Natural killer cell treated with Interleukin-12 subunit alpha and Interleukin-12 subunit beta and Interleukin-15 and Interleukin-18, amount 100 ng/mL, for 72 hours (primary cell): ENCODE measurements at places on chromosomes 7 and 10. TPM values are rescaled to one million over a fixed set of nuclear protein-coding genes. Genes with fewer than 3 reads are reported as not detected.

GRCh38 chr7:91636728-91637127, 243.8 kb downstream of the MTERF1 start:
- H3K4me3 ChIP-seq, result no peak overlapping the region
- H3K36me3 ChIP-seq, result no peaks in the 10 kb centered on the region
- H3K27ac ChIP-seq, result no peak overlapping the region
- no peak for DNase-seq
- H3K27me3 ChIP-seq, result no peaks in the 10 kb centered on the region
- H3K4me1 ChIP-seq, result no peaks in the 10 kb centered on the region

- peaks cover 2% of the 10 kb centered on the region for H3K27me3 ChIP-seq
- no peak for DNase-seq
- no peak overlapping the region for H3K27ac ChIP-seq
- H3K4me1 ChIP-seq, result peaks cover 39% of the 10 kb centered on the region
- no peak overlapping the region for H3K4me3 ChIP-seq
These were observed 8.2 kb upstream of the SVIL start for GRCh38 chr10:29642990-29643389.

DNA sequence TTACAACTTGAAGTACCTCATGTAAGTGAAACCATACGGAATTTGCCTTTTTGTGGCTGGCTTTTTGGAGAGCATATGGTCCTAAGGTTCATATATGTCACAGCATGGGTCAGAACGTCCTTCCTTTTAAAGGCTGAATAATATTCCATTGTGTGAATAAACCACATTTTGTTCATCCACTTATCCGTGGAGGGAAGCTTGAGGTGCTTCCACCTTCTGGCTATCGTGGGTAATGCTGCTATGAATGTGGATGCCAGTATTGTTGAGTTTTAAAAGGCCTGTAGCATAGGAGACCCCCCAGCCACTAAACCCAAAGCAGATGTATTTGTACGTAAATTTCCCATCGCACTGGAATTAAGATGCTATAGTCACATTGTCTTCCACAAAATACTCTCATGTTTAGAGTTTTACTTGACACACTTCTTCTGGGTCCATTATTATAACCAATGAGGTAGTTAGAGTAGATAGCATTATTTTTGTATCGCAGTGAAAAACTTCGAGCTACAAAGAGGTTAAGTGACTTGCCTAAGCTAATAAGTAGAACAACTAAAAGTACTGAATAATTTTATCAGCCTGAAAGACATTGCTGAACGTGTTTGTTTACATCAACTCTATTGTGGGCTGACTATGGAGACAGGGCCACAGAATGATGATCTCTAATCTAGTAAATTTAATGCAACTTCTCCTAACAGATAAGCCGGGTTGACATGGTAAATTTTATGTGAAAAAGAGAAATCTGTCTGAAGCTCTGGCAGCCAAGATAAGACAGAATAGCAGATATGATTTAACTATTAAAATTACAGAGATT, 183.0 kb upstream of the CTBP2 start:
- H3K27me3 ChIP-seq, result peaks cover 31% of the 10 kb centered on the region
- DNase-seq, result no peak
- H3K4me3 ChIP-seq, result no peak overlapping the region
- no peak overlapping the region for H3K27ac ChIP-seq
- H3K4me1 ChIP-seq, result no peaks in the 10 kb centered on the region

DNA sequence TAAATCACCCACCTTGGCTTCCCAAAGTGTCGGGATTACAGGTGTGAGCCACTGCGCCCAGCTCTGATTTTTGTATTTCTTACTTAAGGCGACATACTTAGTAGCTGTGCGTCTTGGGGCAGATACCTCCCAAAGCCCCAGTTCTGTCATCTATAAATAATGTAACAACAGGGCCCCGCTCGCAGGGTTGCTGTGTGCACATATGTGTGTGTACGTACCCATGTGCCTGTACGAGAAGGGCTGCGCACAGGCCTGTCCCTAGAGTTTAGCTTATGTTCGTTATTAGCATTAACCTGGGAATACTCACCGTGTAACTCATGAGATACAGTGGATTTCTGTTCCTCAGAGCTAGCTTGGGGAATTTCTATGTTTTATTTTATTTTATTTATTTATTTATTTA, 103.6 kb downstream of the CUX1 start:
- no peak overlapping the region for H3K27ac ChIP-seq
- no peaks in the 10 kb centered on the region for H3K27me3 ChIP-seq
- H3K4me1 ChIP-seq, result peaks cover 7% of the 10 kb centered on the region
- no peak overlapping the region for H3K4me3 ChIP-seq
- no peak for DNase-seq
- H3K36me3 ChIP-seq, result no peaks in the 10 kb centered on the region

DNA sequence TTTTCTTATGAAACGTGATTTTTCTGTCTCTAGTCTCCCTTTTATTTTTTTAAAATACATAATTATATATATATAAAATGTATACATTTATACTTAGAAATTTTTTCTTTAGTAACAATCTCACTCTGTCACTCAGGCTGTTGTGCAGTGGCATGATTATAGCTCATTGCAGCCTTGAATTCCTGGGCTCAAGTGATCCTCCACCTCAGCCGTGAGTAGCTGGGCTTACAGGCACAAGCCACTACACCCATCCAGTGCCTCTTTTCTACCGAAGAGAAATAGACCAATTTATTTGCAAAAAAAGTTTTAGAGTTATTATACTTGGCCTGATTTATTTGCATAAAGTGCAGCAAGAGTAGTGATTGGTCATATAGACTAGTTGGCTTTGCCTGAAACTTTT, 72.2 kb downstream of the MAPK8 start:
- no peak for DNase-seq
- no peaks in the 10 kb centered on the region for H3K4me1 ChIP-seq
- H3K4me3 ChIP-seq, result no peak overlapping the region
- H3K27me3 ChIP-seq, result no peaks in the 10 kb centered on the region

DNA sequence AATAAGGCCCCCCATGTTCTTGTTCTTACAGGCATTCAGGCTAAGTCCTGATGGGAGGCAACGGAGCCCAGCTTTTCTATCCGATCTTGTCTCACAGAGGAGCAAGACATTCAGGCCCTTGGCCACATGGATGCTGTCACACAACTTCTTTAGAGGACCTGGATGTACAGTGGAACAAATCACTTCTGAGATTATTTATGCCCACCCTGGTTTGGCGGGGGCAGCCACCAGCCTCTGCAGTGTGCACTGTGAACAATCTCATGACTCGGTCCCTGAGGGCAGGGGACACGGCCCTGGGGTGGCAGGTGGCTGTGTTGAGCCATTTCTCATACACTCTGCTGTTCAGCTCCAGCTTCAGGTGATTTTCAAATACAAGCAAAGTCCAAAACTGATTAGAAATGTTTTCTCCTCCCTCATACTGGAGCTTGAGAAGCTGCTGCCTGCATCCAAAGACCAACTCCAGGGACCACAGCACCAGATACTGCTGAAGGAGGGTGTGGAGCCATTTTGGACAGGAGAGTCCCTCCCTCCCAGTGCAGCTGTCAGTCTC, 441.3 kb downstream of the GRID1 start:
- H3K4me3 ChIP-seq, result no peak overlapping the region
- H3K4me1 ChIP-seq, result peaks cover 3% of the 10 kb centered on the region
- peaks cover 3% of the 10 kb centered on the region for H3K27me3 ChIP-seq
- DNase-seq, result no peak
- H3K27ac ChIP-seq, result no peak overlapping the region

DNA sequence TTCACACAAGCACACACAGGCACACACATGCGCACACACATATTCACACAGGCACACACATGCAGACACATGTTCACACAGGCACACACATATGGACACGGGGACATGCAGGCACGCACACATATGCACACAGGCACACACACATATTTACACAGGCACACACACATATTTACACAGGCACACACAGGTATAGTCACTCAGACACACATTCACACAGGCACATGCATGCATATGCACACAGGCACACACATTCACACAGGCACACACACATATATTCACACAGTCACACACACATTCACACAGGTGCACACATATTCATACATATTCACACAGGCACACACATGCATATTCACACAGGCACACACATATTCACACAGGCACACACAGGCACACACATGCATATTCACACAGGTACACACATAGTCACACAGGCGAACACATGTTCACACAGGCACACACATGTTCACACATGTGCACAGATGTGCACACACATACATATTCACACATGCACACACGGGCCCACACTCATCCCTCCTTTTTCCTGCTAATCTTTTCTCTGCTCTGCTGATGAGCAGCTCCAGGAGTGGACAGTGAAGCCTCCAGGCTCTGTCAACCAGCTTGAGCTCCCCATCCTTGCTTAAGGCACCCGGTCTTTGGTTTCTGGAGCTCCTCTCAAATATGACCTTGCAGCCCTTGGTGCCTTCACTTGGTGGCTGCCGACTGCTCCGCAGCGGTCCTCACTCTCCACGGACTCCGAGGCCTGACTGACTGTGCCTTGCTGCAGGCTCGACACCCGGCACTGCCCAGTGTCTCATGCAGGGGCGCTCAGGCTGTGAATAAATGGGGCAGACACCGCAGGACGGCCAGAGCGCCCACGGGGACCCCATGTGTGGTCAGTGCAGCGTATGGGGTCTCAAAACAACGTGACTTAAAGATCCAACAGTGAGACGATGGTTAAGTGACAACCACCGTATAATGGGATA, 581.2 kb upstream of the MGMT start:
- H3K36me3 ChIP-seq, result no peaks in the 10 kb centered on the region
- H3K4me1 ChIP-seq, result no peaks in the 10 kb centered on the region
- peaks cover 9% of the 10 kb centered on the region for H3K27me3 ChIP-seq
- DNase-seq, result no peak

DNA sequence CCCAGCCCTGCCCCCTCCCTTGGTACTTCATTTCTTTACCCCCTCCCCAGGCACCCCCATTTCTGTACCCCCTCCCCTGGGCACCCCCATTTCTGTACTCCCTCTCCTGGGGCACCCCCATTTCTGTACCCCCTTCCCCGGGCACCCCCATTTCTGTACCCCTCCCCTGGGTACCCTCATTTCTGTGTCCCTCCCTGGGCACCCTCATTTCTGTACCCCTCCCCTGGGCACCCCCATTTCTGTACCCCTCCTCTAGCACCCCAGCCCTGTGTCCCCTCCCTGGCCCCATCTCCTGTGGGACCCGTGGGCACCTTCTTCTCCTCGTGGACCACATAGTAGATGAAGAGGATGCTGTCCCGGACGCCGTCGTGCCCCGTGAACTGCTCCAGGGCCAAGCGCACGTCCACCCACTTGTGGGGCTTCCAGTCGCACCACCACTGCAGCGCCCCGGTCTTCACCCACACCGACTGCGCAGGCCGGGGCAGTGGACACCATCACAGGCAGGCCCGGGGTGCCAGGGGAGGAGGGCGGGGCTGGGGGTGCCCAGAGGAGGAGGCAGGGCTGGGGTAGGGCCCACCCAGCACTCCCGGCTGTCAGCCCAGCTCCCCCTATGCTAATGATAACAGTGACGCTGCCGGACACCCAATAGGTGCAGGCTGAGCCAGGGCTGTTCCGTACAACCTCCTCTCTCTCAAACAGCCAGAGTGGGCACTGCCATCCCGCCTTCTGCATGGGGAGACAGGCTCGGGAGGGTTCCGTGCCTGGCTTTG, 20.4 kb downstream of the TECPR1 start:
- H3K27me3 ChIP-seq, result no peaks in the 10 kb centered on the region
- H3K4me1 ChIP-seq, result peaks cover 4% of the 10 kb centered on the region
- no peak overlapping the region for H3K27ac ChIP-seq
- no peak overlapping the region for H3K4me3 ChIP-seq
- no peak for DNase-seq

DNA sequence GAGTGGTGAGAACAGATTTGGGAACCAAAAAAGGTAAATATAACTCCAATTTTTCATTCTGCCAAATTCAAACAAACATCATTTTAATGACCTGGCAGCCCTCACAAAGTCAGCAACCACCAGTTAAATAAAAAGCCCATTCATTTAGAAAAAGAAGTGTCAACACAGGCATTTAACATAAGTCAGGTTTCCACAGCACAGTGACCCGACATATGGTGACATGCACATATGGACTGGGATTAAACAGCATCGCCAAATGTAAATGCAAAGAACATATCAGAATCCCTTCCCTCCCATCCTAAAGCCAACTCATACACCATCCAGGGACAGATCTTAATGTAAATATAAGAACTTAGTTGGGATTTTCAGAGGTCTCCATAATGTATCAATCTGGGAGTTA, 293.2 kb downstream of the FGFR2 start:
- peaks cover 8% of the 10 kb centered on the region for H3K27me3 ChIP-seq
- no peak overlapping the region for H3K27ac ChIP-seq
- H3K36me3 ChIP-seq, result no peaks in the 10 kb centered on the region
- no peaks in the 10 kb centered on the region for H3K4me1 ChIP-seq

DNA sequence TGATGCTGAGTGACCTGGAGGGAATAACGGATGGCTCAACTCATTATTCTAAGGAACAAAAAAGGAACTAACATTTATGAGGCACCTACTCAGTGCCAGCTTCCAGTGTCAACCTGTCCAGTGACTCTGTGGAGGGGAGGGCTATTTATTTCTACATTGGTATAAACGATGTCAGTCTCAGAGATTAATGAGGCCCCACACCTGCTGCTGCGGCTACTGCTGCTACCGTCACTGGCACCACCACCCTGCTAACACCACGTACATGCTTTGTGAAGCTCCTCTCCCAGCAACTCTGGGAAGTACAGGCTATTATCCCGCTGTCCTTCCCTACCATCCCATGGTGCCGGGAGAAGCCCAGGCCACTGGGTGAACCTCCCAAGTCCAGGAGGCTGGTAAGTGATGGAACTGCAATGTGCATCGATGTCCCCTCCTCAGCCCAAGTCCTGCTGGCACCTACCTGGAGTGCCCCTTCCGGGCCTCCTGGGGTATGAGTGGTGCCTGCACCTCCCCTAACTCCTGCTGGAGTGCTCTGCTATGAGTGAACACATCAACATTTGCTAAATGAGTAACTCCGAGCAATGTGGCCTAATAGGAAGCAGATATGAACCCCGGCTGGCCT, 101.5 kb downstream of the ARHGAP22 start:
- H3K27me3 ChIP-seq, result peaks cover 3% of the 10 kb centered on the region
- H3K27ac ChIP-seq, result no peak overlapping the region
- no peak for DNase-seq
- no peak overlapping the region for H3K4me3 ChIP-seq

GRCh38 chr10:29304264-29304994, 15.6 kb downstream of the LYZL1 start:
- H3K4me1 ChIP-seq, result no peaks in the 10 kb centered on the region
- no peak overlapping the region for H3K27ac ChIP-seq
- H3K4me3 ChIP-seq, result no peak overlapping the region
- H3K27me3 ChIP-seq, result peaks cover 26% of the 10 kb centered on the region

The CALD1 gene
- total RNA-seq, result 0.40 TPM

The EMX2 gene
- total RNA-seq, result not detected

The PLXNA4 gene
- 0.21 TPM for total RNA-seq

The ZFAND2A gene
- 41.2 TPM for total RNA-seq
